ENCODE measurements at places on chromosomes 7 and 10.

- DNase-seq: no peak
Measured at GRCh38 chr7:134996097-134996550, 9.8 kb downstream of the AGBL3 start.

DNA sequence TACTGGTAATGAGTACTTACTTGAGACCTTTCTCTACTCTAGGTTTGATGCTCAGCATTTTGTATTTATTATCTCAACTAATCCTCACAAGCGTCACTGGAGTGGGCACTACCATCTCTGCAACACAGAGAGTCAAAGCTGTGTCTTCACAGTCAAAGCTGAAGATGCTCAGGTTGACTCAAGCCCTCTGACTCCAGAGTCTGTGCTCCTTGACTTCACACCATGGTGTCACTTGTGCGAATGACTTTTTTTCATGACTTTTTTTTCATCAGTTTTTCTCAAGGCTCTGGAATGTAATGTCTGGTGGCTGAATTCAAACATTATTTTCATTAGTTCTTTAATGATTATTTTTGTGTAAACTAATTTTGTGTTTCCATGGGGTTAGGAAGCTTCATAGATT lies 30.4 kb upstream of the TARP start:
- DNase-seq: no peak

DNA sequence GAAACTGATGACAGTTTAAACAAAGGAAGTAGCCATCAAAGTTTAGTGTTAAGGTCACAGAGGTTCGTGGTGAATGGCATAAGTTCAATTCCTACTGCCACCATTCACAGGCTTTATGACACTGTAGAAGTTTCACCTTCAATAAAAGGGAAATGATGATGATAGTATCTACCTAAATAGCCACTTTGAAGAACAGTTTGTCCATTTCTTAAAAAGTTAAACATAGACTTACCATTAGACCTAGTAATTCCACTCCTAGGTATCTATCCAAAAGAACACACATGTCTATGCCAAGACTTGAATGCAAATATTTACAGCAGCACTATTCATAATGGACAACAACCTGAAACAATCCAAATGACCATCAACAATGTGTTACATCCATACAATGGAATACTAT lies 18.9 kb upstream of the GSTK1 start:
- no peak for DNase-seq

DNA sequence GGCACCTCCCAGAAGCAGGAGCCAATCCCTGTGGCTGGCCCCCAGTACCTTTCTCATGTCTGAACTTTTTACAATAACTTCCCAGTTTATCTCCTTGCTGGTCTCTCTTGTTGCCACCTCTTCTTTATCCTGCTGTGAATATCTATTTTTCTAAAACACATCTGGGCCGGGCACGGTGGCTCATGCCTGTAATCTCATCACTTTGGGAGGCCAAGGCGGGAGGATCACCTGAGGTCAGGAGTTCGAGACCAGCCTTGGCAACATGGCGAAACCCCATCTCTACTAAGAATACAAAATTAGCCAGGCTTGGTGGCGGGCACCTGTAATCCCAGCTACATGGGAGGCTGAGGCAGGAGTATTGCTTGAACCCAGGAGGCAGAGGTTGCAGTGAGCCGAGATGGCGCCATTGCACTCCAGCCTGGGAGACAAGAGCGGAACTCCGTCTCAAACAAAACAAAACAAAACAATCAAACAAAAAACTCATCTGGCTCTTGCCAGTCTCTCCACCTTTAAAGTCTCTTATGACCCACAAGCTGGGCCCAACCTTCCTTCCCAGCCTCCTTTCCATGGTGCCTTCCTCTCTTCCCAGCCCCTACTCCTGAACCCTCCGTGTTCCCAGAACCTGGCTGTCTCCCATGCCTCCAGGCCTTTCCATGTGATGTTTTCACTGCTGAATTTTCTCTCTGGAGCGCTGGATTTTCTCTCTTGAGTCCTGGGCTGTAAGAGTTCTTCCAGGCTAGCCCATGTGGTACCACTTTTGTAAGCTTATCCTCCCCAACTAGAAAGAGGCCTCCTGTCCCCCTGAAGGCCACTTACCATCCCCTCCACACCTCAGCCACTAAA lies 51.3 kb downstream of the HIP1 start:
- DNase-seq: no peak

DNA sequence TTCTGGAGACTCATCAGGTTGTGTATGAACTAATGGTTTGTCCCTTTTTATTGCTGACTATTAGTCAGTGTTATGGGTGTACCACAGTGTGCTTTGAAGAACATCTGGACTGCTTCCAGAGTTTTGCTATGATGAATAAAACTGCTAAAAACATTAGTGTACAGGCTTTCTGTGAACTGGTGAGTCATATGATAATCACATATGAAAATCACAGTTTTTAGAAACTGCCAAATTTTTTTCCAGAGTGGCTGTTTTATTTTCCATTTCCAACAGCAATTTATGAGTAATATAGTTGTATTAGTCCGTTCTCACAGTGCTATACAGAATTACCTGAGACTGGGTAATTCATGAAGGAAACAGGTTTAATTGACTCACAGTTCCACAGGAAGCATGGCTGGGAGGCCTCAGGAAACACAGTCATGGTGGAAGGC lies 281.2 kb upstream of the VSTM2A start:
- peak; percentile 84 for DNase-seq

DNA sequence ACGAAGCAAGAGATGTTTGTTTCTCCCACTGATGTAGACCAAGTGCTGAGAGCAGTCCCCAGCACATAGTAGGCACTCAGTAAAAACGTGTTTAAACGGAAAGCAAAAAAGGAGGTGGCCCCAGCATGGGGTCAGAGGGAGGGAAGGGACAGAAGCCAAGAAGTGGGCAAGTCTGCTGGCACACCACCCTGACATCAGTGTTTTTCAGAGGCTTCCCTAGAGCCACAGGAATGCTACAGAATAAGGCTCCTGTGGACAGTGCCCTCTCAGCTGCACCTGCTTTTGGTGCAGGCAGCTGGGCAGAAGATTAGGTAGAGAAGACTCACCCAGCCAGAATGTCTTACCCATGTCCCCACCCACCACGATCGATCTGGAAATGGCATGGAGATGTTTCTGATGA lies 8.3 kb upstream of the ANKRD1 start:
- DNase-seq: no peak

DNA sequence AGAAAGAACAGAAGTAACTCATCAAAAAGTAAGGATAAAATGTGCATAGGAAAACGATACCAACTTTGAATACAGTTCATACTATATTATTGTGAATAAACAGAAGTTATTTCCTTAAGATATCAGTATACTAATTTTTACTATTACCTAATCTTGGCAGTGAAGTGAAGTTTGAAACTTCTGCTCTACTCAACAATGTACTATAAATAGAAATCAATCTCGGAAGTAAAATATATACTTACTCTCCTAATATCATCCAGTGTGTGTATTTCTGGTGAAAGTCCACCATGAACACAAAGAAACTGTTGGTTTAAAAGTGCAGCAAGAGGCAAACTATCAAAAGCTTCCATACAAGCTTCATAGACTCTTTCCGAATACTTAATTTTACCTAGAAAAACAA lies 24.6 kb downstream of the PPP3CB start:
- no peak for DNase-seq

DNA sequence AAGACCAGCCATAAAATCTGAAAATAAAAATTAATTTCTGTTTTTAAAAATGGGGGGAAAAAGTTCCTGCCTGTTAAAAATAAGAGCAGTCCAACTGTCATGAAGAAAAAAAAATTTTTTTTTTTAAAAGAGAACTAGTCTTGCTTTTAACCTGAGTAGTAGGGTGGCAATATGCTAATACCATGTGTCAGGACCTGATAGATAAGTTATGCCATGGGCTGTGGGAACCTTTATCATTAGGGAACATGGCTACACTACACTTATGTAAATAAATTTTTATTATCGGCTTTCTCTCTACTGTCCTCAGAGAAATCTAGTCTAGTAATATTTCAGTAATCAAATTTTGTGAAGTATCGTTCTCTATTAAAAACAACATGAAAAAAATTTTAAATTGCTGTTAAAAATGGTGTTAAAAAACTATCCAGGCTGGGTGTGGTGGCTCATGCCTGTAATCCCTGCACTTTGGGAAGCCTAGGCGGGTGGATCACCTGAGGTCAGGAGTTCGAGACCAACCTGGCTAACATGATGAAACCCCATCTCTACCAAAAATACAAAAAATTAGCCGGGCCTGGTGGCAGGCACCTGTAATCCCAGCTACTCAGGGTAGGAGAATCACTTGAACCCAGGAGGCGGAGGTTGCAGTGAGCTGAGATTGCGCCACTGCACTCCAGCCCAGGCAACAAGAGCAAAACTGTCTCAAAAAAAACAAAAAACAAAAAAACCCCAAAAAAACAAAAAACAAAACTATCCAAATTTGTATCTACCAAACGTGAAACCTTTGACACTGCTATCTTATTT lies 20.7 kb downstream of the NT5C3A start:
- no peak for DNase-seq

- peak; percentile 35 for DNase-seq
Measured at GRCh38 chr10:100878291-100878910, 34.4 kb upstream of the SLF2 start.

- no peak for DNase-seq
Measured at GRCh38 chr10:104706886-104707285, 65.8 kb downstream of the SORCS3 start.

DNA sequence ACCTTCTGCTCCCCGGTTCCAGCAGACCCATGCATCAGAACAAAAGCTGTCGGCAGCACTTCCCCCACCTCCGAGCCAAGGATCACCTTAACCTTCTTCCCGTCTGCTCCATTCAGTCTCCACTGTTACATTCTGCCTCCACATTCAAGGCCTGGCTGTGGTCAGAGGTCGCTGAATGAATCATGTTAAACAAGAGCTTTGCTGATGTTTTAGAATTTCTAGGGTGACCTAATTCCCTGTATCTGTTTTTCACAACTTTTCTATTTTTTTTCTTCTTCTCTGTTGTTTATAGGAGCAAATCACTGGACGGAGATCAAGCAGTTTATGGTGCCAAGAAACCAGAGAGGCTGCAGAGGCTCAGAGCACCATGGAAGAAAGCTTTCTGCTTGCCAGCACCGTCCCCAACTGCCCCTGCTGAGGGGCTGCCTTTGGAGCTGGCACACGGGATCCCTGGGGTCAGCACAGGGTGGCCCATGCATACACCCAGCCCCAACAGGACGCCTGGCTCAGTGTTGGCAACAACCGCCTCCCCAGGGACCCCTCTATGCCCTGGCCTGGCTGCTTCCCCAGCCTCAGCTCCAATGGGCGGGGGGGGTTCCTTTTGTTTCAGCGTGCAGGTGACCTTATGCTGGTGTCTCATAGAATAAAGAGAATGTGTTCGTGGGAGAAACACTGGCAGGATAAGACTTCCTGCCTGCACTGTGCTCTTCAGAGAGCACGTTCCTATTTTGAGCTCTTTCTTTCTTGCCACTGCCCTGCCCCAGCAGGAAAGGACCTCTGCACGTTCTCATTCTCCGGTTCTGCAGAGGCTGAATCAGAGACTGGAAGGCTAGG lies 182.7 kb upstream of the LYZL2 start:
- DNase-seq: no peak

GRCh38 chr7:150957133-150958020 lies 20.7 kb downstream of the KCNH2 start:
- no peak for DNase-seq

GRCh38 chr7:97305589-97305988 lies 188.1 kb downstream of the SDHAF3 start:
- DNase-seq: no peak

GRCh38 chr7:28280516-28280915 lies 99.9 kb upstream of the JAZF1 start:
- DNase-seq: no peak

DNA sequence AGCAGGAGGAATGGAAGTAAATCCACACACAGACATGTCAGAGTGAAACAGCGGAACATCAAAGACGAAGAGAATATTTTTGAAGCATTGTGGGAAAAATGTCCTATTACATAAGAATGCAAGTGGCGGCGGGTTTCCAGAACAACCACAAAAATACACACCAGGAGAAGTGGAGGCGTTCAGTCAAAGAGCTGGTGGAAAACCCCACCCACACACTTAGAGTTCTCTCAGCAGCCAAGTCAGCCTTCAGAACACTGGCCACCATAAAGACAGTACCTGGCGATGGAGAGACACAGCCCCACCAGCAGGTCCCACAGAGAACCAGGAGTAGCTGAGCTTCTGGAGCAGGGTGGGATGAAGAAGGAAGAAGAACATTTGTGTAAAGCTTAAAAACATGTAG lies 23.7 kb downstream of the NKX6-2 start:
- DNase-seq: no peak

- DNase-seq: no peak
Measured at GRCh38 chr10:14379556-14380280, 49.0 kb upstream of the FRMD4A start.

- DNase-seq: no peak
Measured at GRCh38 chr7:117025891-117026290, 72.6 kb downstream of the ST7 start.

DNA sequence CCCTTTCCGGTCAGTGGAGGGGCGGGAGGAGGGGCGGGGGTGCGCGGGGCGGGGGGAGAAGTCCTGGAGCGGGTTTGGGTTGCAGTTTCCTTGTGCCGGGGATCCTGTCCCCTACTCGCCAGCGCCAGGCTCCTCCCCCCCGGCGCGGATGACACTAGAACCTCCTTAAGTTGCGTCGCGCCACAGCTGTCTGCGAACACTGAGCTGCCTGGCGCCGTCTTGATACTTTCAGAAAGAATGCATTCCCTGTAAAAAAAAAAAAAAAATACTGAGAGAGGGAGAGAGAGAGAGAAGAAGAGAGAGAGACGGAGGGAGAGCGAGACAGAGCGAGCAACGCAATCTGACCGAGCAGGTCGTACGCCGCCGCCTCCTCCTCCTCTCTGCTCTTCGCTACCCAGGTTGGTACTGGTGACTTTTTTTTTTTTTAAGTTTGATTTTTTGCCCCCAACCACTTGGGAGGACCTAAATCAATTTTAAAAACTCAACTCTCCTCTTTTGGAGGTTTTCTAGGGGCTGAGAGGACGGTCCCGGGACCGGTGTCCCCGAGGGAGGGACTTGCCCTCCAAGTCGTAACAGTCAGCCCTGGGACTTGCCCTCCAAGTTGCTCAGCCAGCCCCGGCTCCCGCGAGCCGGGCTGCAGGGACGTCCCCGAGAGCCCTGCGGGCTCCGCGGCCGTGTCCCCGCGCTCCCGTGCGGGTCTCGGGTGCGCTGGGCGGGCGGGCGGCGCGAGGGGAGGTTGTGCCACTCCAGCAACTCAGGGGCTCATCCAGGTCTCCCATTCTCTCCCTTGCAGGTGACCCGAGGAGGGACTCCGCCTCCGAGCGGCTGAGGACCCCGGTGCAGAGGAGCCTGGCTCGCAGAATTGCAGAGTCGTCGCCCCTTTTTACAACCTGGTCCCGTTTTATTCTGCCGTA lies at the start of gene GATA3:
Gene GATA3 (plus strand): TSS at position 195 of the 914 bp plus-strand sequence. CDS start 968 bp downstream, outside the sequence.
- no peak for DNase-seq

GRCh38 chr7:50637725-50638643 lies 72.8 kb upstream of the DDC start:
- no peak for DNase-seq

GRCh38 chr10:26517141-26517867 lies 79.2 kb downstream of the APBB1IP start:
- no peak for DNase-seq

All from HS-5 (cell line).